ENCODE measurements at places on chromosomes 2 and 18.

DNA sequence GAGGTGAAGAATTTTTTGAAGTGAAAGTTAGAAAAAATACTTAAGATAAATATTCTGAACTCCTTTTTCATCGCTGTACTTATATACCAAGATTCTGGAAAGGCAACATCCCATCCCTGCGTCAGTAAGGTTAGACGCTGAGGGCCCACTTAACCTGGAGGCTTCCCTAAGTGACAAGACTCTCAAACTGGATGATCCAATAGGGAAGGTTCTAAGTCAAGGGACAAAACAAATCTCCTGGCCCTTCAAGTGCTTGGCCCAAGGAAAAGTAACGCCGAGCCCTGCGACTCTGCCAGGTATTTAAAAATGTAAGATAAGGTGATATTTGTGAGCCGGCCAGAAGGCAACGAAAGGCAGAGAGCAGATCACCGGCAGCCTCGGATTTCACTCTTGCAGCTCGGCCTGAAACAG, 1.3 kb downstream of the STK39 start:
- no peak for DNase-seq

DNA sequence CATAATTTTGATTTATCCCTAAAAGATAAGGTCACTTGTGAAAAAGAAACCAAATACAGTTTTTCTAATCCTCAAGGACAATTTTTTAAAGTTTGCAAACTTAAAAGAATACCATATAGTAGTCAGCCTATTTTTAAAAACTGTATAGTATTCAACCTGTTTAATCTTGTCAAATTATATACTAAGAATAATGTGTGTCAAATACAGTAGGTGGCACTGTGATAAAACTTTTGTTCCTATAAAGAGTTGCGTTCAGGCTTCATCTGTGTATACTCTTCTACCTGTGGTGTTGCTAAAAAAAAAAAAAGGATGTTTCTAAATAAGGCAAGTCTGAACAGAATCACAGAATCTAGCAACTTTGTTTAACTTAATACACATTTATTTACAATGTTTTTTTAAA, 68.6 kb downstream of the CCDC138 start:
- no peak for DNase-seq

- DNase-seq, result peak; percentile 30
Measured at GRCh38 chr2:191539068-191539467, 138.9 kb upstream of the NABP1 start.

DNA sequence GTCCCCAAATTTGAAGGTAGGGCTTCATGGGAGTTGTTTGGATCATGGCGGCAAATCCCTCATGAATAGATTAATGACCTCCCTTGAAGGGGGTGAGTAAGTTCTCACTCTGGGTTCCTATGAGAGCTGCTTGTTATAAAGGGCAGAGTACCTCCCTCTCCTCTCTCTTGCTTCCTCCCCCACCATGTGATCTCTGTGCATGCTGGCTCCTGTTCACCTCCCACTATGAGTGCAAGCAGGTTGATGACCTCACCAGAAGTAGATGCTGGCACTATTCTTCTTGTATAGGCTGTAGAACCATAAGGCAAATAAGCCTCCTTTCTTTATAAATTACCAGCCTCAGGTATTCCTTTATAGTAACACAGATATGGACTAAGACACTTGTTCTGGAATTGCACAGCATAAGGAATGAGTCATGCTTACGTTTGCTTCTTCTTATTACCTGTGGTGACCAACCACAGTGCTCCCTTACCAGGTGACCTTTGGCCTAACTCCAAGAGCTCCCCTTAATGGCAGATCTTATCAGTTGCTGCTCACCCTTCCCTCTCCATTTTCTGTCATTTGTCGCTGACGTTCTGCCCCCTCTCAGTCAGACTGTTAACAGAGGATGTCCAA, 559.5 kb upstream of the GCFC2 start:
- DNase-seq, result no peak

- no peak for DNase-seq
Measured at GRCh38 chr2:158500333-158500732, 43.6 kb downstream of the PKP4 start.

DNA sequence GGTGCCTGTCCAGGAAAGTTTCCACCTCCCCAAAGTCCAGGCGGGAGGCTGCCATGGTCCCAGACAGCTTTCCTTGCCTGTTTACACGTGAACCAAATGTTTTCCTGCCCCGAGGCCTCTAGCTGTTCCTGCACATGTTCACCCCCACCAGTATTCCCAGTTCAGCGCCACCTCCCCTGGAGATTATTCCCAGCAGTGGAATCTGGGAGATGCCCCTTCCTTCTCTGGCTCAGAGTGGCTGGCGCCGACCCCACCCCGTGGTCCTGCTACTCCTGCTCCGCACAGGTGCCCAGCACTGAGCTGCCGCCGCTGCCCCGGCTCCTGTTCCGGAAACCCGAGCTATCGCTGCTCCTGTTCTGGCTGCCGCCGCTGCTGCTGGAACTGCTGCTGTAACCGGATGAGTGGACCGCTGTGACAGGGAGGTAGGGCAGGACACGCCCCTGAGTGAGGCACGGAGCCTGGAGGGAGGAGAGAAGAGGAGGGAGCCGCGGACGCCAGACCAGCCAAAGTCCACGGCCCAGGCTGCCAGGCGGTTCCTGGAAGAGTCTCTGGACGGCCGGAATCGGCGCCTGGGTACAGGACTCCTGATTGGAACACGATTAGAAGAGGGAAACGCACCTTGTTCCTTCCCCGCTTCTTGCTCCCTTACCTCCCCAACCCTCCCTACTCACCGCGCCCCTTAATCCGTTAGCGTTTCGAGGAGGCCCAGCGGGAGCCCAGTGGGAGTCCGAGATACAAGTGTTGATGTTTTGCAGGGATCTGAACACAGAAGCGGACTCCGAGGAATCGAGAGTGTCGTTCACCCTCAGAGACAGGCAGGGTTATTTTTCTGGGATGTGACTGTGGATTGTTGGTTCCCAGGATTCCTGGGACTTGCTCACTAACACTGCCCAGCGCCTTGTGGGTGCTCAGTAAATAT, at the start of gene PDE11A:
TSS of gene PDE11A (minus strand) at position 395 of the 919 bp plus-strand sequence. CDS start at position 55, 340 bp downstream.
- peak; percentile 38 for DNase-seq

DNA sequence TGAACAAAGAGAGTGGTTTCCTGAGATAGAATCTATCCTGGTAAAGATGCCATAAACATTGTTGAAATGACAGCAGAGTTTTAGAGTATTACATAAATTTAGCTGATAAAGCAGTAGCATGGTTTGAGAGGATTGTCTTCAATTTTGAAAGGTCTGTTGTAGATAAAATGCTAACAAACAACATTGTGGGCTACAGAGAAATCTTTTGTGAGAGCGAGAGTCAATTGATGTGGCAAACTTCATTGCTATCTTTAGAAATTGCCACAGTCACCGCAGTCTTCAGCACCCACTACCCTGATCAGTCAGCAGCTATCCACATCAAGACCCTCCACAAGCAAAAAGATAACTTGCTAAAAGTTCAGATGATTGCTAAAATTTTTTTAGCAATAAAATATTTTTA, 17.5 kb downstream of the VRK2 start:
- DNase-seq, result no peak

DNA sequence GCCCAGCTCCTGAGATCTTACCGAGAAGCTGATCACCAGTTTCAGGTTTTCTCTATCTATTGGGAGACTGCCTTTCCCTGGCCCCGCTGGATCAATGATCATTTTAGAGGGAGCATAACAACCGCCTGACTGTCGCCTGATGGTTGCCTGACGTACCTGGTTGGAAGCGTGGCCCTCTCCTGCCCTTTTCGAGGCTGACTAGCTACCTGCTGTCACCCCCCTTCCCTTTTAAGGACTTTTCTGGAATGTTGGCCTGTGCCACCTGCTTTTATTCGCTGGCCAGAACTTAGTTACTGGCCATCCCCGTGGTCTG, 562 bp upstream of the MFSD2B start:
- no peak for DNase-seq

DNA sequence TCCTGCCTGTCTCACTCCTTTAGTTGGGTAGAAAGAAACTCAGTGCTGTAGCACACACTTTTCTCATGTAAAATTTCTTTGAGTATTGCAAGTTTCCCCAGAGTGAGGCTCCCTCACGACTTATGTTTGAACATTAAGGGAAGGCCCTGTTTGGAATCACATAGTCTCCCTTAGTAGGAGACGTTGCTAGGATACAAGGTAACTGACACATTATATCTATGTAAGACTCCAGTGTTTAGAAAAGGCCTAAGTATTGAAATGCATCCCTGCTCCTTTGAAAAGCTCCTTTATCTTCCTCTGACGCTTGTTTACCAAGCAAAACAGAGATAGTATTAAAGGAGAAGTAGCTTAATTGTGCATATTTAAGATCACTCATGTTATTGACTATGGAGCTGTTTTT, 248.2 kb downstream of the PHLPP1 start:
- no peak for DNase-seq

GRCh38 chr2:23510471-23510870, 125.5 kb downstream of the KLHL29 start:
- DNase-seq, result no peak

DNA sequence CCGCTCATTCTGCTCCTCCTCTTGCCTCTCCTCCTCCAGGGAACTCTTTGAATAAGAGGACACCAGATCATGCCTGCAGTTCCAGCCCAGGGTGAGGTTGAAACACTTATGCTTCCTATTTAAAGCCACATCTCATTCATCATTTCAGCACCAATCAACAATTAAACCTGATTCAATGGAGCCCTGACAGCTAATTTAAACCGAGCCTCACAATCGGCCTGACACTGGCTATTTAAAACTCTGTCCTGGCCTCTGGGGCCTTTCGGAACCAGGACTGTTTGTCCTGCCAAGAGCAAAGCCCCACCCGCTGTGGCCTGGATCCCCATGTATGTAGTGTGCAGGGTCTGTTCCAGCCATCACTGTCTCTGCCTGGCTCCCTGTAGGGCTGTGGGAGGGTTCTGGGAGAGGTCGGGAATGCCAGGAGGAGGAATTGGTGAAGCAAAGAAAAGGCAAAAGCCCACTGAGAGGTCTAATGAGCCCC, 97.4 kb downstream of the MCFD2 start:
- no peak for DNase-seq

DNA sequence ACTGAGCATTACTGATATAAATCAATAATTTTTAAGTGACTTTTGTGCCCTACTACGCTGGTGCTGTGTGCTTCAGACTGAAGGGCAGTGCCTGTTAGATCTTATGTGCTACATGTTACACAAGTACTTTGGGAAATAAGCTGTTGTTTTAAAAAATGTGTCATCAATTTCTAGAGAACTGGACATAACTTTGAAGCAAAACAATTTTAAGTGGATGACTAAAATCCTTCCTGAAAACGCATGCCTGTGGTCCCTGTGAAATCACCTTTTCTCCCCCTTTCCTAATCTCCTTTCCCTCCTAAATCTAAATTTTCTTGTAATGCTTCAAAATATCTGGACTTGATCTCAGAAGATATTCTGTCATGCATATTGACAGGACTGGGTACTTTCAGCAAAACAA, 7.1 kb upstream of the IL1RL1 start:
- DNase-seq, result no peak

DNA sequence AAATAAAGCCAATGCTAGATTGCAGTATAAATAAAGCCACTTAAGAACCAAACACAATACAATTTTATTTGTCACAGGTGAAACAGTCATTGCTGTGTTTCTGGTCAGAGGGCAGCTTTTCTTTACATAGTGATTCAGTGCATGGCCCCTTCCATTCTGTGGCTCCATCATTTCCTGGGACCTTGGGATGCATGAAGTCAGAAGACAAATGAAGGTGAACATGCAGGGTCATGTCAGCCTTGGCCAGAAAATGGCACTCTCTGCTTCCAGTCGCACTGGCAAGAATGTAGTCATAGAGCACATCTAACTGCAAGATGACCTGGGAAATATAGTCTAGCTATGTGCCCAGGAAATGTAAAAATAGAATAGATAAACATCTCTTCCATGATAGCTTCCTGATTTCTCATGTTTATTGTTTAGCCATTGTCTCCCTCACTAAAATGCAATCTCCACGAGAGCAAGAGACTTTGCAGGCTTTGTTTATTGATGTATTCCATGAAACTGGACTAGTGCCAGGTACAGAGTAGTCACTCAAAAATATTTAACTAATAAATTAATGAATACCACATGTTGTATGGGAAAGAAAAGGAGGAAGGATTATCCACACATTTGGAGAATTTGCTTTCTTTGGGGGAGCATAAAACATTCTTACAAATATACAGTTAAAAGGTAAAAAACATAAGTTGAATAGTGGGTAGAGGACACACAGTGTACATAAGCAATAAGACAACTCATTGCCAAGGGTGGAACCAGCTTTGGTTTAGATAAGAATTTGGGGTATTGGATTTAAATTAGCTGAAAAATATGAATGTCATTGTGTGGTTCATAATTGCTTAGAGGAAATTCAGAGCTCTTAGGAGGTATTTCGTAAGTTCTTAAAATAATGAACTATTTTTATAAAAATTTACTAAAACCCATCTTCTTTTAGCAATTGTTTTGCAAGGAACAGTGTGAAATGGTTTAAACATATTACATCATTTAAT, 343.8 kb downstream of the PID1 start:
- DNase-seq, result no peak

GRCh38 chr18:71797554-71797953, 746.6 kb downstream of the CBLN2 start:
- DNase-seq, result no peak

GRCh38 chr2:26975102-26975501, 4.7 kb downstream of the MAPRE3 start:
- DNase-seq, result no peak

GRCh38 chr2:207683879-207684627, 27.4 kb upstream of the CCNYL1 start:
- DNase-seq, result no peak

GRCh38 chr18:75563150-75563549, 135.6 kb upstream of the SMIM21 start:
- DNase-seq, result no peak

DNA sequence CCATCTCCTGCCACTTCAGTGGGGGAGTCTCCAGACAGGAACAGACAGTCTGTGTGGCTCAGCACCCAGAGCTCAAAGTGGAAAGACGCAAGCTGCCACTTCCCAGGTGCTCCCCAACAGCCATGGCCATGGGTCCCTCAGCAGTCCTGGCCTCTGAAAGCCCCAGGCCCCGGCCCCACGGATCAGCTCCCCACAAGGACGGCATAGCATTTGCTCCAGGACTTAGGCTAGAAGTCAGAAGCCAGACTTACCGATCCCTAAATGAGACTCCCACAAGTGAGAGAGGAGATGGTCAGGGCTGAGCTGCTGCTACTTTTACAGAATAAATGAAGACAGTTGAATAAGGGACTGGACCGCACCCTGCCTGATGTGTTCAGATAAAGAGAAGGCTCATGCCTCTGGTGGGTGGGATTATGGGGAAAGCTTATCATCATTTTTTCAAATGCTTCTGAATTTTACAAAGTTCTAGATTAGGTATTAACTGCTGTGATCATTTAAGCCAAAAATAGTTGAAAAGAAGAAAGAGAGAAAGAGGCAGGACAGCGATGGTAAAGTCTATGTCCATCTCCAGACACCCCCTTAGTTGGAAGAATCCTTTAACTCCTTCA, 50.5 kb downstream of the ADD2 start:
- DNase-seq, result no peak
